ENCODE measurements at places on chromosomes 11 and 22.

DNA sequence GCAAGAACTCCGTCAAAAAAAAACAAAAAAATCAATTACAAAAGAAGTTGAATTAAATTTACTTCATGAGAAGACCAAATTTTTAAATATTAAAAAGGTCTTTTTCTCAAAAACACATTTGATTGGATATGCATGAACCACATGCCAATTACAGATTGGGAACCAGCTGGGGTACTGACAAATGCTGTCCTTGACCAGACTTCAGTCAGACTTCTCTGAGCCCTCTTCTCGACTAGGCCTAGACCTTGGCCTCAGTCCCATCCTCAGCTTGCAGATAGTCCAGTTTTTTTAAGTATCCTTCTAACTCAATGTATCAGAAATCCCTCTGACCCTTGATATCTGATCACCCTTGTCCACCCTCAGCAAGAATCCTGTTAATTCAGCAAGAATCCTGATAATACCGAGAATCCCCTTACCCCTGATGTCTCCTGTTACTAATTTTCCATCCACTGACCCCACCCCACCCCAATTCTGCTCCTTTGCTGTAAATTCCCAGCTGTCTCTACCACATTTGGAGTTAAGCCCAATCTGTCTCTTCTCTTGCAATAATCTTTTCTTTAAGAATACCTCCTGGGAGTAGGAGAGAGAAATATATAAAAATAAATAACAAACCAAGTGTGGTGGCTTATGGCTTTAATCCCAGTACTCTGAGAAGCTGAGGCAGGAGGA, 30.9 kb downstream of the OR4D9 start:
- DNase-seq: no peak

GRCh38 chr22:19766240-19766510, 5.6 kb downstream of the TBX1 start:
- no peak for DNase-seq

- no peak for DNase-seq
Measured at GRCh38 chr11:12724301-12725054, 50.3 kb downstream of the TEAD1 start.

DNA sequence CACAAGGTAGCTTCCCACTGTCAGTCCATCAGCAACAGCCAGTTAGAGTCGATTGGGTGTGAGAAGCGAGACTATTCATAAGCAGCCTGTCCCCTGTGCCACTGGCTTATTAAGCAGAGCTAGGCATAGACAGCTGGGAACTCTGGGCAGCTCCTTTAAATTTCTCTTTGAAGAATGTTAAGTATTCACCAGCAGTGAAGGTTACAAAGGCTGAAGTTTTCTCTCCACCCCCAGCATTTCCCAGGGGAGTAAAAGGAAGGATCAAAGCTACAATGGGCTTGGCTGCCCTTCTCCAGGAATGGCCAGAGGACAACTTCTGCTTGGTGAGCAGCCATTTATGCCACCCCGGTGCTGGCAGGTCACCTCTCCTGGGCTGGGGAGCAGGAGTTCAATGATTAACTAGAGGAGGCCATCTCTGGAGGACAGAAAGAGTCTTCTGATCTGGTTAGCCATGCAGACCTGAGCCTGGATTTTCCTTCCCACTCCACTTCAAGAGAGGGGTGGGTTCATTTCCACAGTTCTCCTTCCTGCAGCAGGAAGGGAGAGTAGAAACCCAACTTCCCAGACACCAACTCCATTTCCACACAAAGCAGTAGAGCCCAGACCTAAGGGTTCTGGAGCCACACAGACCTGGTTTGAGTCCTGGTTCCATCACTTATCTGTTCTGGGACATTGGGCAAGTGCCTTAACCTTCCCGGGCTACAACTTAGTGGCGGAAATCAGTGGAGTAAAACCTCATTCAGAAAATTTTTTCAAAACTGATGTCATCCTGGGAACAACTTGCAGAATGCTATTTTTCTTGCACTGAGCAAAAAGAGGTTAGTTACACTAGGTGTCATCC, 22.6 kb downstream of the POU2AF3 start:
- DNase-seq: no peak

DNA sequence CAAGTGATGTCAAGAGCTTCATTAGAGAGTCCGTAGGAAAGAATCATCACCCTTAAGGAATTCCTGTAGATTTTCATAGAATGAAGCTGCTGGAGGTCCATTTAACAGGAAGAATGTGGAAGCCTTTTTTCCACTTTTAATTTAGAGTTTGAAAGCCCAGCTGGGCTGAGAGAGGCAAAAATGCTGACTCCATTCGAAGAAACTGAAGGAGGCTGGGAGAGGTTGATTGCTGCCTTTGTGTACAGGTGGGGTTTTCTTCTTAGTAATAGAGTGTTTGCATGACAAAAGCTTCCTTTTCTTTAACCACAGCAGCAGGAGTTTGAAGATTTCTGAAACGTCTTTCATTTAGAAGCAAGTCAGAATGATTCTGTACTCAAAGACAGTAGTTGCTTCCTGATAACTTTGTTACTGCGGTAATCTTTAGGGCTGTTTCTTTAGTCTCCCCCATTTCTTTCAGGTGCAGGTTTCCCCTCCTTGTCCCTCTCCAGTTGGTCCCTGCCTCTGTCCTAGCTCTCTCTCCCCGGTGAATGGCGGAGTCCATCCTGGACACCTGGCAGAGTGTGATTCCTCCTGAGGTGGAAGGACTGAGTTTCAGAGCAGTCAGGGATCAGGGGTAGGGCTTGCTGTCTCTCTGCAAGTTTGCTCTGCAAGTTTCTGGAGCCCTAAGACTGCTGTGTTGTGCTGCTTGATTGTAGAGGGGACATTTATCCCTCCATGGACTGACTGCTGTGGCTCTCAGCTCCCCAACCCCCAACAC, 166.2 kb downstream of the LDLRAD3 start:
- no peak for DNase-seq

- DNase-seq: no peak
Measured at GRCh38 chr11:95516786-95517185, 272.8 kb downstream of the FAM76B start.

- no peak for DNase-seq
Measured at GRCh38 chr11:57658023-57658361, 430 bp downstream of the CLP1 start.
